ENCODE measurements at places on chromosomes 7 and 10. TPM values are rescaled to one million over a fixed set of nuclear protein-coding genes. Genes with fewer than 3 reads are reported as not detected.

- DNase-seq: peak; percentile 66
Observed at GRCh38 chr10:82358486-82359099, 483.6 kb downstream of the NRG3 start.

GRCh38 chr7:37920849-37921805, 687 bp downstream of the EPDR1 start:
- peak; percentile 64 for DNase-seq

DNA sequence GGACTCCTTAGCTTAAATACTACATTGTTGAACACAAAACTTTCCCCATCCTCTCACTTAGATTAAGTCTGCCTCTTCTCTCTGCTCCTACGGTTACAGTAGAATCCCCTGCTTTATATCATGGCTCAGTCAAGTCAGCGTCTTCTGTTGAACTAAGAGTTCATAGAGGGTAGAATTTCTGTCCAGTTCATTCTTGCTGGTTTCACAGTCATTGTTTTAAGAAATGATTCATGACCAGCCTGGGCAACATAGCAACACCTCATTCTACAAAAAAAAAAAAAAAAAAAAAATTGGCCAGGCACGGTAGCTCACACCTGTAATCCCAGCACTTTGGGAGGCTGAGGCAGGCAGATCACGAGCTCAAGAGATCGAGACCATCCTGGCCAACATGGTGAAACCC, 3.7 kb upstream of the ZFYVE27 start:
- no peak for DNase-seq

GRCh38 chr10:30817541-30817940, 188.0 kb upstream of the LYZL2 start:
- no peak for DNase-seq

GRCh38 chr10:102327641-102328040, 67.9 kb upstream of the NFKB2 start:
- no peak for DNase-seq

DNA sequence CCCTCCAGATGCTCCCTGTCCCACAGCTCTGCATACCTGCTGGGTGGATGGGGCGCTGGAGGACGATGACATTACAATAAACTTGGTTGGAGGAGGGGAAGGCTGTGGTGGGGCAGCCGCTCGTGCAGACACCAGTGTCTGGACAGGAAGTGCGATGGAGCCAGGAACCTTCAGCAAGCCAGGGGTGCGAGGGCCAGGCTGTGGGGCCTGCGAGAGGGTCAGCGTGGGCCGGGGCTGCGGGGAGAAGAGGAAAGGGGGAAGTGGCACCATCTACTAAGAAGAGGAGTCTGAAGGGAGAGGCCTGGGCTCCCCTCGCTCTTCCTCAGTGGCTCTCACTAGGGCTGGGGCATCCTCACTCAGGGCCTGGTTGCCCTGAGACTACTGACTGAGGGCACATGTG, 6.4 kb downstream of the AP4M1 start:
- DNase-seq: no peak

- DNase-seq: peak; percentile 70
Observed at GRCh38 chr10:31723106-31723750, 205.4 kb downstream of the ARHGAP12 start.

GRCh38 chr7:129122751-129123509, 21.6 kb upstream of the TSPAN33 start:
- no peak for DNase-seq

DNA sequence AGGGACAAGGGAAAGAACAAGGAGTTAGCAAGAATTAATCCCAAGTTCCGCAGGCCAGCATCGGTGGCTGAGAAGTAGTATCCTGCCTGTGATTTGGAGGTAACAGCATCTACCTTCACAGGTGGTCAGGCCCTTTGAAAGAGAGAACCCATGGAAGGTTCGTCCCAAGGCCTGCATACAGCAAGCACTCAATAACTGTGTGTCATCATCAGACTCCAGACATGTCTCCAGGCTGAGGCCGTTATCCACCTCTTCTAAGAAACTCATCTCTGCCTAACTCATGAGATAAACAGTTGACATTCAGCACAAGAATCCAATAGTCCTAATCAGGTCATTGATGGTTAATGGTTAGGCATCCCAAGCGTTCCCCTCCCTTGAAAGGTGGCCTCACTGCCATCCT, 45.0 kb downstream of the CTBP2 start:
- no peak for DNase-seq

DNA sequence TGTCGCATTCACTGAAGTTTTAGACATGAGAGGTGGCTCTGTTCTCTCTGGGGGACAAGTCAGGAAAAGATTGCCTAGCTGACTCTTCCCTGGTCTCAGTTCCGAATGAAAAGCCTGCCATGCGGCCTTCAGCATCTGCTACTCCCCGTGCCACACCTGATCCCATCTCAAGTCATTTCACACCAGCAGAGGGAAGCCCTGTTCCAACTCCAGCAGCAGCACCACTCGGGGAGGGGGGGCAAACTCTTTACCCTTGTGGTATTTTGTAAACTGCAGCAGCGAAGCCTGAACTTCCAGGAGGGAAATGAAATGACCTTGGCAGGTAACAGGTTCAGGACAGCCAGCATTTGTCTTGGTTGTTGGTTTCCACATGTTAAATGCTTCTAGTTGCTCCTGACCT, 13.8 kb downstream of the LRRC4 start:
- DNase-seq: no peak

DNA sequence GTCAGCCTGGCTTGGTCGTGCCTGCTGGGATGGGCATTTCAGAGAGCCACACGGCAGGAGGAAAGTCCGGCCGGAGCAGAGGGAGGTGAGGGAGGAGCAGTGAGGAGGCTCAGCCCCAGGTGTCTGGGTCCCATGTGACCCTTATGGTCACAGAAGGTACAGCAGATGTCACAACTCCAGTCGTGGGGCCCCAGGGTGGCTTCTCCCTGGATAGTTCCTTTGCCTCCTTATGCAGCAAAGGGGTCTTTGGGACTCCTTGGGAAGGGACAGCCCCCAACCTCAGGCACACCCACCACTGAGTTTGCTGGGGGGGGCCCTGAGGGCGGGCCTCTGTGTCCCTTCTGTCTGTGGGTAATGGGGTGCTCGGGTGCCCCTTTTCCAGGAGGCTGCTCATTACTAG, 19.6 kb upstream of the PRKAG2 start:
- DNase-seq: no peak

- no peak for DNase-seq
Observed at GRCh38 chr10:76141376-76141775, 710.0 kb downstream of the LRMDA start.

Gene TRIP6
- 58.9 TPM for total RNA-seq

Gene CTAGE15
- total RNA-seq: not detected

Gene CCL24
- total RNA-seq: not detected
